ENCODE measurements at places on chromosomes 2 and 18. TPM values are rescaled to one million over a fixed set of nuclear protein-coding genes. Genes with fewer than 3 reads are reported as not detected.

The IL1A gene
- total RNA-seq, result 387 TPM

The VAMP5 gene
- total RNA-seq, result 2.7 TPM

The ZNF514 gene
- total RNA-seq, result 10.3 TPM

The C2orf78 gene
- not detected for total RNA-seq

The IL1R1 gene
- 22.9 TPM for total RNA-seq

The IL1F10 gene
- total RNA-seq, result 0.34 TPM

The IL1RN gene
- 53.7 TPM for total RNA-seq

The CCDC141 gene
- not detected for total RNA-seq

The FOXD4L1 gene
- under 0.01 TPM for total RNA-seq

The YIPF4 gene
- 37.6 TPM for total RNA-seq

The POTEF gene
- not detected for total RNA-seq

The VWA3B gene
- 0.07 TPM for total RNA-seq

The SLC19A3 gene
- total RNA-seq, result 0.36 TPM

The TLX2 gene
- total RNA-seq, result not detected

The BOLL gene
- total RNA-seq, result not detected

The RAX gene
- total RNA-seq, result not detected

The MYCN gene
- total RNA-seq, result not detected

The CYTIP gene
- not detected for total RNA-seq

The PAIP2B gene
- total RNA-seq, result 3.1 TPM

The ELOA2 gene
- total RNA-seq, result not detected

The ARHGAP28 gene
- under 0.01 TPM for total RNA-seq

The DNER gene
- total RNA-seq, result 1.0 TPM

The TCF23 gene
- not detected for total RNA-seq

The KLHL41 gene
- under 0.01 TPM for total RNA-seq

Measured in nasal cavity respiratory epithelium epithelial cell of viscerocranial mucosa (primary cell).